ENCODE measurements at places on chromosomes 11 and 22. TPM values are rescaled to one million over a fixed set of nuclear protein-coding genes. Genes with fewer than 3 reads are reported as not detected.

ZNF70 gene
- total RNA-seq = 6.3 TPM

SAA4 gene
- total RNA-seq = not detected

SOX10 gene
- total RNA-seq = 0.17 TPM

GUCD1 gene
- 224 TPM for total RNA-seq

ACTN3 gene
- 1.2 TPM for total RNA-seq

MPEG1 gene
- total RNA-seq = 2.0 TPM

UBASH3B gene
- total RNA-seq = 2.9 TPM

RAB30 gene
- 31.0 TPM for total RNA-seq

FAT3 gene
- total RNA-seq = 1.4 TPM

C11orf86 gene
- total RNA-seq = not detected

MAPK8IP2 gene
- 0.51 TPM for total RNA-seq

DUSP8 gene
- 2.6 TPM for total RNA-seq

GRIK4 gene
- not detected for total RNA-seq

KCNQ1OT1 gene
- 0.16 TPM for total RNA-seq

RIN1 gene
- total RNA-seq = 4.4 TPM

GAB4 gene
- total RNA-seq = not detected

OR52B6 gene
- not detected for total RNA-seq

DAGLA gene
- total RNA-seq = 3.3 TPM

ISX gene
- not detected for total RNA-seq

RAG1 gene
- total RNA-seq = 0.31 TPM

KCNJ4 gene
- total RNA-seq = not detected

MISFA gene
- not detected for total RNA-seq

KLHDC7B gene
- total RNA-seq = not detected

Measured in gastrocnemius medialis (tissue), 4 donors.